ENCODE measurements at places on chromosomes 1 and 21.

DNA sequence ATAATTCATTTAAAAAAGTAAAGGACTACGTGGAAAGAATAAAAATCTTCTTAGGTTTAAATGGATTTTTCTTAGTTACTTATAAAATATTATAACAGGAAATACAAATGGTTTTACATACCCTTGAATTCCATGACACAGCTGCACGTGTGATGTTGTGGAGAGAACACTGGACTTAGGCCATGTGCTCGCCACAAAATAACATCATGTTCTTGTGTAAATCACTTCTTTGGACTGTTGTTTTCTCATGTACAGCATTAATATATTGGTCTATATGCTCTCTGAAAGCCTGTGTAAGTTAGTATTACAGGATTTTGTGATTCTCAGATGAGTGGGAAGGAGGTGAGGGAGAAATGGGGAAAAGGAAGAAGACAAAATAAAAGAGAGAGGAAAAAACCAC, 228.2 kb downstream of the DNM3 start:
- no peak for DNase-seq

DNA sequence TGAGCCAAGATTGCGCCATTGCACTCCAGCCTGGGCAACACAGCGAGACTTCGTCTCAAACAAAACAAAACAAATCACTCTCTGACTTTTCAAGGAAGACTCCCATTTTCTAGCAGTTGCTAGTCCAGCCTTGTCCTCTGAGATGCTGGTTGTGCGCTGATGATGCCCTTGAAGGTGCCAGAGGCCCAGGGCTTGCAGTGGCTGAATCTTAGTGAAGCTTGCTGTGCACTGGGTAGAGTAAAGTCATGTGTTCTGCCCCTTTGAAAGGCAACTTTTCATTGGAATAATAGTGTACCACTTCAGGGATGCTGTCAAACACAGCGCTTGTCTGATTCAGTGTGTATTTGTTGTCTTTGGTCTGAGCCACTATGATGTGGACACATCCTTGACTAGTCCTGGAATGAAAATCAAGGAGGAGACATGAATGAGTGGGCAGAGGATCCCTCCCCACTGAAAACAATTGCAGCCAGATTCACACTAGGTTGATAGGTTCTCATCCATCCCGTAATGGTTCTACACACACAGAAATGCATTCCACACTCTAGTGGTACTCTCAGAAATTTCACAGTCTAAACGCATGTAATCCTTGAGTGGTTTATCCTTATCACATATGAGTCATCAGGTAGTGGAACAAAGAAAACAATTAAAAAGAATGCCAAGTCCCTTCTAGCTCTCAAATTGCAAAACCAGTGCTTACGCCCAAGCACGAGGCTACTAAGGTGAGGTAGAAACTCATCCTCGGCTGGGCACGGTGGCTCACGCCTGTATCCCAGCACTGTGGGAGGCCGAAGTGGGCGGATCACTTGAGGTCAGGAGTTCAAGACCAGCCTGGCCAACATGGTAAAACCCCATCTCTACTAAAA, 17.8 kb upstream of the TDRD10 start:
- peak; percentile 14 for DNase-seq

GRCh38 chr1:225143001-225143400, 213.5 kb downstream of the DNAH14 start:
- DNase-seq = no peak

GRCh38 chr1:3293563-3294080, 160.8 kb upstream of the ARHGEF16 start:
- DNase-seq = peak; percentile 55

DNA sequence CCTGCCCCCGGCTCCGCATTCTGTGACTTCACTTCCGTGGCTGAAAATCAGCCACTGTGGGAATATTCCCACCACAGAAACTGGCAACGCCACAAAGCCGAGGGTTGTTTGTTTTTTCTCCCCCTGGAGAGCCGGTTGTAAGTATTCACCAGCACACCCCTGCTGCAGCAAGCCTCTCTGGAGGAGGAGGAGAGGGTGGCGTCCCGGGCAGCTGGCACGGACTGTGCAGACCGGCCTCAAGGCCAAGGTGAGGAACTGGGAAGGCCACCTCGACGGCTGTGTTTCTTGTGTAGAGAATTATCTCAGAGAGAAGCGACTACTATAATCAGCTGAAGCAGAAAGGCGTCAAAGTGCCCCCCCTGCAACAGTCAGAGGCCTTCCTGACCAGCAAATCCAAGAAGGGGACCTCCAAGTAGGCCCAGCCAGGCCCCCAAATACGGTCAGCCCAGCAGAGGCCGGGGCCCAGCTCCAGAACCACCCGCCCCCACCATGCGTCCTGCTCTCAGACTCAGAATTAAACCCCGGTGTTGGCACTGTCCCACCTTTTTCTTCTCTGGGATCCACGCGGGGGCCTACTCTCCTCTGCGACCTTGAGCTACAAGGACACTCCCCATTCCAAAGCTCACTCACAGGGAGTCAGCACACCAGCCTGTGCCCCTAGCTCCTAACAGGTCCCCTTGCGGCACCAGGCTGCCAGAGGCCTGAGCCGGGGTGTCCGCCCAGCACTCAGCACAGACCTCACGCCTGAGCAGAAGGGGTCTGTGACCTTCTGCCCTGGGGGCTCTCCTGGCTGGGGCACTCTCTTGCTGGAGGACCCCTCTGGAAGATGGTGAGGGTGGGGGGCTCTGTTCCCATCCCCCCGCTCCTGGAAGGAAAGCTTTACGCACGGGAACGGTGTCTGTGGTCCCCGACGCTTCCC, 1.2 kb upstream of the SMIM1 start:
- no peak for DNase-seq

DNA sequence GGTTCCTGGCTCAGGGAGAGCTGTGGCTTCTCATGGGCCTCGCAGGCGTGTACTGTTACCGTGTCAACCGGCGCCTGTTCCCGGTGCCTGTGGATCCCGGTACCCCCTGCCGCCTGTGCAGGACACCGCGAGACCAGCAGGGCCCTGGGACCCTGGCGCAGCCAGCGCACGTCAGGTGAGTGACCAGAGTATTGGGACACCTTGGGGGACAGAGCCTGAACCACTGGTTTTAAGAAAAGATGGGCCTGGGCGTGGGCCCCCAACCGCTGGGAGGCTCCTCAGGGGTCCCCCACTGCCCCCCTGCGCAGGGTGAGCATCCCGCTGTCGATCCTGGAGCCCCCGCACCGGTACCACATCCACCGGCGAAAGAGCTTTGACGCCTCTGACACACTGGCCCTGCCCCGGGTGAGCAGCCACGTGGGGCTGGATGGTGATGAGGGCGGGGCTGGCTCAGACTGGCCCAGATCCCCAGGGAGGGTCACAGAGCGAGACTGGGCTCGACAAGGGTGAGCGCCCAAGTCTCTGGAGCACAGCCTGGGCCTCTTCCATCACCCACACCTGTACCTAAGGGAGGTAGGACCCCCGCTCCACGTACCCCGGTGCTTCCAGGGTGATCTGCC, 10.5 kb downstream of the MIIP start:
- no peak for DNase-seq

- DNase-seq = no peak
These were observed 9.2 kb downstream of the CSTB start for GRCh38 chr21:43766734-43767497.

DNA sequence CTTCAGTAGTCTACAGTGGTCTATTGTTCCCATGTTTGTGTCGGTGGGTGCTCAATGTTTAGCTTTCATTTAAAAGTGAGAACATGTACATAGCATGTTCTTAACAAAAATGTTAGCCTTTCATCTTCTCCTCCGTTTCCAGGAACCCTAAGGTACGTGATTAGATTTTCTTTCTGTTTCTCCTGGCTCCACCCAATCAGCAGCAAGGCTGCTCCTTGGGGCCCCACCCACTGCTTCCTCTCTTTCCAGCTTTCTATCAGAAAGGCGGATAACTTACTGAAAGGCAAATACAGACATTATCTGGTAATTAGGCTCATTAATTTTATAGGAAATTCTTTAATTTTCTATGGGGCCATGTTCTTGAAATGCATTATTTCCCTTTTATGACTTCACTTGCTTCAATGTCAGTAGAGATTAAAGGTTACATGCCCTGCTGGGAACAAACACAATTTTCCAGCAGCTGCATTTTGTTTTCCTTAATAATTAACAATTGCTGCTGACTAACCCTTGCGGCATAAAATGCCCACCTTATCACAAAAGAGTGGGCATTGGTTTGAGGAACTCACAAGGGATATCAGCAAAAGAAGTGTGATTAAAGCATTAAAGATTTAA, 324.9 kb upstream of the SNX7 start:
- DNase-seq = no peak

DNA sequence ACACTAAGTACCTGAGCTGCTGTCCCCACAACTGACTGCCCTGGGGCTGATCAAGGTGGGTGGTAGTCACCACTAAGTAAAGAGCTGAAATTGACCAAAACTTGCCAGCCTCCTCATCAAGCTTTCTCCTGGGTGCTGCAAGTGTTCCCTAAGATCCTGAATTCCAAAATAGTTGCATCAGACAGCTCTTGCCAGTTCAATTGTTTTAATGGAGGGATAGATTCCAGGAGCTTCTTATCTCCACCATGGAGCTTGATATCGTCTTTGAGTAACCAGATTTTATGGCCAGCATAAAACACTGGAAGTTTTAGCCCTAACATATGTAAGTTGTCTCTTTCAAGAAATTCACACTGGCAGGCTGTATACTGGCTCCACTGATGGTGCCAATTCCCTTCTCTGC, 90.3 kb downstream of the NID1 start:
- no peak for DNase-seq

GRCh38 chr1:203769505-203770343, 4.7 kb downstream of the LAX1 start:
- peak; percentile 28 for DNase-seq

- no peak for DNase-seq
These were observed 201.0 kb downstream of the SIPA1L2 start for GRCh38 chr1:232428786-232429530.

- no peak for DNase-seq
These were observed 55.1 kb downstream of the PRDX6 start for GRCh38 chr1:173532237-173532636.

- DNase-seq = no peak
These were observed 3.0 kb downstream of the NFIA start for GRCh38 chr1:61085206-61085982.

GRCh38 chr1:213685992-213686582, 301.7 kb upstream of the PROX1 start:
- no peak for DNase-seq

DNA sequence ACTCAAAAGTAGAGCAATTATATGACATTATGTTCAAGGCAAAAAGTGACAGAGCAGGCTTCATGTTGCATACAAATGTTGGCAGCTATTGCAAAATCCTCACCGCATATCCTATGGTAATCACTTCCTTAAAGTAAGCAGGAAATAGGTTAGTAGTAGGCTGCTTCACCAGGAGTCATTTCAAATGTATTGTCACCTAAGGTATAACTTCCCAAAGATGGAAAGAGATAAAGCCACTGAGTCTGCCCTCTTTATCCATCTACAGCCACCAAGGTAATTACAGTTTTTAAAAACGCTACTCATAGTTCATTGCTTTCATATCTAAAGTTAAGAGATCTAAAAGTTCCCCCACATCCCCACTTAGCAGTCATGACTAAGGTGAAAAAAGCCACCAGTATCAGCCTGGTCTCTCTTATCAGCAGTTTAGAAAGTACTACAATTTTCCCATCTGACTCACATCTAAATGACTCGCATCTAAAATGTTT, 31.6 kb upstream of the UBE2U start:
- DNase-seq = no peak

DNA sequence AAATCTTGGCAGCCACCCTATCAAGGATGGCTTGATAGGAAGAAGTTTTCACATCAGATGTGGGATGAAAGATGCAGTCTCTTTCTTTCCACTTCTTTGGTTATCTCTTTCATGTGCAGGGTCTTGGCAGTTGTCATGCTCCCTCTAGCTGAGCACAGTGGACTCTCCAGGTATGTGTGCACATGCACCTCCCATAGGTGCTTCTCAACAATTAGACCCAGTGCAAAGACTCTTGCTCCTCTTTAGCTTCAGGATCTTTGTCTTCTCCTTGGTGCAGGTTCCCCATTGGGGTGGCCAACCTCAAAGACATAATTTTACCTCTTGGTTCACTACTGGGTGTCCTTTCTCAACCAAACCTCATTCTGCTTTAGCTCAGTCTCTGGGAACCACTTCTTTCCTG, 80.7 kb downstream of the TBX15 start:
- no peak for DNase-seq

DNA sequence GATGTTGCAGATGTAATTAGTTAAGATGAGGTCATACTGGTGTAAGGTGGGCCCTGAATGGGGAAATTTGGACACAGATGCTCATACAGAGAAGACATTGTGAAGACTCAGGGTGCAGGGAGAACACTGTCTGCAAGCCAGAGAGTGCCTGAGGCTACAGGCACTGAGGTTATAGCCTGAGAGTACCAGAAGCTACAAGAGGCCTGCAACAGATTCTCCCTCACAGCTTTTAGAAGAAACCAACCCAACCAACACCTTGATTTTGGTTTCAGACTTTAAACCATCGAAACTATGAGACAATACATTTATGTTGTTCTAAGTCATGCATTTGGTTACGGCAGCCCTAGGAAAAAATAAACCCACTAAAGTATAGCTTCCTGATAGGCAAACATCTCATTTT, 321.7 kb upstream of the USP25 start:
- no peak for DNase-seq

DNA sequence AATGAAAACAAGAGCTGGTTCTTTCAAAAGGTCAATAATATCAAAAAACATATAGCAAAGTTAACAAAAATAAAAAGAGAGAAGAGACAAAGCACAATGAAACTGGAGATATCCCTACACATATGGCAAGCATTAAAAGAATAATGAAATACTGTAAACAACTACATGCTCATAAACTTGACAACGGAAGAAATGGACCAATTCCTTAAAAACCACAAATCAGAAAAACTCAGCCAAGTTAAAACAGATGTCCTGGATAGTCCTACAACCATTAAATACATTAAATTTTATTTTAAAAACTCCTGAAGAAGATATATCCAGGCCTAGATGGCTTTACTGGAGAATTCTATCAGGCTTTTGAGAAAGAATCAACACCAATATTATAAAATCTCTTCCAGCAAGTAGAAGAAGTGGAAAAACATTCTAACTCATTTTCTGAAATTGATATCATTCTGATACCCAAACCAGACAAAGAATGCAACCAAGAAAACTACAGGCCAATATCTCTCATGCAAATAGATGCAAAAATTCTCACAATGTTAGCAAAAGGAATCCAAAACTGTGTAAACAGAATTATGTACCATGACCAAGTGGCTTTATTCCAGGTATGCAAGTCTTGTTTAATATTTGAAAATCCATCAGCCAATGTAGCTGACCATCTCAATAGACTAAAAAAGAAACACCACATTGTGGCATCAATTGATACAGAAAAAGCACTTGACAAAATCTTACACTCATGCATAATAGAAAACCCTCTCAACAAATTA, 56.1 kb upstream of the LRRC7 start:
- DNase-seq = no peak

DNA sequence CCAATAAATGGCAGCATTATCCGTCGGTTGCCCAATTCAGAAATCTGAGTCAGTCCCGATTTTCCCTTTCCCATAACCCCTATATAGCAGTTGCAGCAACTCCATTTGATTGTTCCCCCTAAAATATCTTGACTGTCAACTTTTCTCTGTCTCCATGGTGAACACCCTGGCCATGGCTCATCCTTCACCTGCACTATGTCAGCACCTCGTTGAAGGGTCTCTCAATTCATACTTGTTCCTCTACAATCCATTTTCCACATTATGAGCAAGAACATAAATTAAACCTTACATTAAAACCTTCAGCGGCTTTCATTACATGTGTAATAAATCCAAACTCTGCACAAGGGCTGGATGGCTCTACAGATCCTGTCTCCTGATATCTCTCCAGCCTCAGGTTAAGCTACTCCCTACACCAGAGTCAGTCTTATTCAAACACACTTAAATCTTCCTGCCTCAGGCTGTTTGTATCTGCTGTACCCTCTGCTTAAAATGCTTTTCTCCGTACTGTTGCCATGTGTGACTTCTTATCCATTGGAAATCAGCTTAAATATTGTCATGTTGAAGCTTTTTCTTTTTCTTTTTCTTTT, 87.3 kb downstream of the BACH1 start:
- DNase-seq = no peak

All from Caco-2 (cell line).